ENCODE measurements at places on chromosomes 12 and 14.

GRCh38 chr12:96495155-96495554 lies 5.8 kb downstream of the CFAP54 start:
- no peak for DNase-seq

GRCh38 chr14:105711044-105711620 lies 184.7 kb downstream of the TMEM121 start:
- DNase-seq: no peak

DNA sequence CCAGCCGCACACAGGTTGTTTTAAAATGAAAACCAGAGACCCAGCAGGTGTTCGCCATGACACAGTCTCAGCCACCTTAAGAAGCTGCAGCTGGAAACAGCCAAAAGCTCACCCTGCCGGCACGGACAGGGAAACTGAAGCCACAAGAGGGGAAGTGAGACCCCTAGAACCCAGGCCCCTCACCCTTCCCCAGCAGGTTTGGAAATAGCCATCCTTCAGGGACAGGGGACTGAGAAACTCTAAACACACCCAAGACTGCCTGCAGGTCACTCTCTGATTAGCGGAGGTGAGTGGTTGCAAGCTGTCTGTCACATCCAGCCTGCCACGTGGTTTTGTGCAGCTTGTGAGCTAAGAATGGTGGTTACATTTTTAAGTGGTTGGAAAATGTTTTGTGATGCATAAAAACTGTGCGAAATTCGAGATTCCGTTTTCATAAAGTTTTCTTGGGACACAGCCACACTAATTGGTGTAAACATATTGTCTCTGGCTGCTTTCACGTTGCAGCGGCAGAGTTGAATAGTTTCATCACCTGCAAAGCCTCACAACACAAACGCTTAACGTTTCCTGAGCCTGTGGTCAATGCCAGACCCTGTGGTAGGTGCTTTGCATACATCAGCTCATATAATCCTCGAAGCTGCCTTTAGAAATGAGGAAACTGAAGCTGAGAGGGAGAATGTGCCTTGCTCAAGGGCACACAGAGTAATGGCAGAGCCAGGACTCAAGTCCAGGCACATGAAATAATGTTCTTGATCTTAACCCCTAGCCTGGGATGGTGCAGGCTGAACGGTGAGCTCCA lies 1.7 kb upstream of the SELPLG start:
- DNase-seq: no peak

GRCh38 chr12:67925552-67925951 lies 63.7 kb upstream of the IFNG-AS1 start:
- no peak for DNase-seq

- DNase-seq: peak; percentile 87
These were observed 1.6 kb downstream of the VDR start for GRCh38 chr12:47903151-47903611.

- peak; percentile 48 for DNase-seq
These were observed 87.5 kb downstream of the SETD3 start for GRCh38 chr14:99393059-99393655.

DNA sequence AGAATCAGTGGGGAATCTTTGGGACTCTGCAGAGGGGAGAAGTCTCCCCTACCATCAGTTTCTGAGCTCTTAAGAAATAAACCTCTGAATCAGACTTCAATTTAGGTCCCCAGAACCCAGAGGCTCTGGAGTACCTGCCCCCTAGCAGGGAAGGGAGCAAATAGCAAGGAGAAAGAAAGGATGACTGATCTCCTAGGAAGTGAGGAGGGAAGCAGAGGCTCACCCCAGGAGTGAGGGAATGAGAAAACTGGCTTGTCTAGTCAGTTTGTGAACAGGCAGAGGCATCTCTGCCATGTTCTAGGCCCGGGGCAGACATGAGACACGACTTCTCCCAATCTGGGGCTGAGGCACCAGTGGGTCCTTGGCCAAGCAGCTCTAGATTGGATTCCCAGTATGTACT lies 24.3 kb upstream of the SMUG1 start:
- no peak for DNase-seq

GRCh38 chr14:90416720-90417119 lies 19.9 kb downstream of the CALM1 start:
- no peak for DNase-seq

GRCh38 chr12:49838973-49839633 lies 3.8 kb downstream of the BCDIN3D start:
- DNase-seq: peak; percentile 47

DNA sequence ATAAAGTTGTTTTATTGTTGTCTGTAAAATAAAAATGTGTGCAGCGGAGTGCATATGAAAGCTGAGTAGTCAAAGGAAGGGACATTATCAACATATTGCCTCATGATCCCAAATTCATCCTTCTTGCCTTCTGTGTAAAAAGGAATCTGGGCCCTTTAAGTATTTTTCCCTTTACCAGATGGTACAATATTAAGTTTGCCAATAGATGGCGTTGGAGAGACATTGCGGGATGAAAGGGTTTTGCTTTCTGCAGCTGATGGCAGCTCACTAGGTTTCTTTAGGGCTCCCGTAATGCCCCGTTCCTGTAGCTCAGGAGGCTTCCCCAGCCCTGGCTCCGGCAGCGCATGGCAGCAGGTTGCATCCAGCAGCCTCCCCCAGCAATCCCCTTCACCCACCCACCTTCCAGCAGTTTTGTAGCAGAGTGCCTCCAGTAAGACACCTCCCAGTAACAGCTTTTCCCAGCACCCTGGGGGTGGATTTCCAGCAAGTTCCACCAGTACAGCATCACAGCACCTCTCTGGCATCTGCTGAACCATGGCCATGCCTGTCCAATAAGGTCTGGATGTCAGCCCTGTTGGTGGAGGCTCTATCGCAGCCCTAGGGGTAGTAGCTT lies 354.4 kb downstream of the MED13L start:
- no peak for DNase-seq

GRCh38 chr12:25495331-25496097 lies 57.6 kb downstream of the LMNTD1 start:
- peak; percentile 76 for DNase-seq

DNA sequence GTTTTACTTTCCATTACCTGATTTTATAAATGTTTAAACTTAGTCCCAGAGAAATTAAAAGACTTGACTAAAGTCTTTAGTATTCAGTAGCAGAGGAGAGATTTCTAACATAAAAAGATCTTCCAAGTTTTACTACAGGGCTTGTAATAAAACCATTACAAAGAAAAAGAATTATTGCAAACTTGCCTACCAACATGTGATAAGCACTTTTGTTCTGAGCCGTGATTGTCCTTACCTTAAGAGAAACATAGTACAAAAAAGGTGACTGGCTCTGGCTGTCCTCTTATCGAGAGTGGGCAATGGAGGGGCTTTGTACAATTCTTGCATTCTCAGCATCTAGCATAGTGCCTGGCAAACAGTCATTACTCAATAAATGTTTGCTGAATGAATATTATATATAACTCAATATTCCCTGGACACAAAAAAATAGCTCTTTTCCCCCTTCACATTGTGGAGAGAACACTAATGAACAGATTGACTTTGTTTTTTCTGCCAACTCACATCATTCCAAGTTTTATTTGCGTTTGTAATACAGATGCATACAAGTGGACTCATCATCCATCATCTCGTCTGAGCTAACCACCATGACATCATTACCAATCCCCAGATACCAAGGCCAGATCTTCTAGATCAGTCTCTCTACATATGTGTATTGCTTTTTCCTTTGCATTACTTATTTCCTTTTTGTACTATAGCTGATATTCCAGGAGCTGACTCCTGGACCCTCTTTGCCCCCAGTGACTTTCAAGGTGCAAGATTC lies 192.8 kb upstream of the EEA1 start:
- peak; percentile 49 for DNase-seq

DNA sequence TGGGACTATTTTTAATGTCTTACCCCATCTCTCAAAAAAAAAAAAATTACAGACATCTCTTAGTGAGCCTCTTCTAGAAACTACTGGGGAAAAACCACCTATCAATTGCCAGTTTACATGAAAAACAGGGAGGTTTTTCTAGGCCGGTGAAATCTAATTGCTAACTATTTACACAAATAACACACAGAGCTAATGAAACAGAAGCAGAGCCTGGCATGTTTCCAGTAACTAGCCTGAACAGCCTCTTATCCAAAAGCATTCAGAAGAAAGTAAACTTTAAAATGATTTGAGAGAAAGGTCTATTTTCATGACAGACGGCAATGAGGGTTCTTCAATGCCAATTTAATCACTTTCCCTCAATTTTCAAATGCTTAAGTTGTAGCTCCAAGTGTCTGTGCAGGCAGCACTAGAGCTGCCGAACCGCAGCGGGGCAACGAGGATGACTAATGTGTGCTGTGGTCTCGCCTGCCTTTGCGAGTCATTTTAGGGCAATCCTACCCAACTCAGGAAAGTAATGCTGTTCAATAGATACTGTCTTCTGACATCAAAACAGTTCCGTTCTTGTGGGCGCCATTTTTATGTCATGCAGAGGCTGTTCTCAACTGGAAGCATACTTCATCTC lies 84.6 kb downstream of the SETD3 start:
- no peak for DNase-seq

DNA sequence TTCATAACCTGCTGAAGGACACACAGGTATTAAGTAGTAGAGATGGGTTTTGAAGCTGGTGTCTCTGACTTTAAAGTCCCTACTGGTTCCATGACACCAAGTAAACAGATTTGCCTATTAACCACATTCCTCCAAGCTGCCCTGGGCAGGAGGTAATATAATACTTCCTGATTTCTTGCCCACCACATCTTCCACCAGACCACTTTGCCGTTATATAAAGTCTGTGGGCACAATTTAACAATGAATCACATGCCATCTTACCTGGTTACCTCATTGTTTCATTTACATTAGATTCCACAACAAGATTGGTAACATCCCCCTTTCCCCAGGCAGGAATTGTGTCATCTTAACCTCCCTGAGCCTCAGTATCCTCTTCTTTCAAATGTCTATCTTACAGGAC lies 900 bp upstream of the LRRC23 start:
- no peak for DNase-seq

DNA sequence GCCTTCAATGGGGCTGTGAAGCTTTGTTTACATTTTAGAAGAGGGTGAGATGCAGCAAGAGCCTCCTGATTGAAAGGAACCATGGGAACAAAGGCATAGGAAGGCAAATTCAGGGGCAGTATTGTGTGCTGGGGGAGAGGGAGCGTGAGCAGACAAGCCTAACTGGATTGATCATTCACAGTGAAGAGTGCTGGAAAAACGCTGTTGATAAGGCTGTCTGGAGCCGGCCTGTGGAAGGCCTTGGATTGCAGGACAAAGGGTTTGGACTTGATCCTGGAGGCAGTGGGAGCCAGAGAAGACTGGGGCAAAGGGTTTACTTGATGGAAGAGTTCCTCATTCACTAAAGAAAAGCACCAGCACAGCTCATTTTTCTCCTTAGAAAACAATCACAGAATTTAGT lies 160.5 kb downstream of the PAH start:
- no peak for DNase-seq

GRCh38 chr12:21843795-21844194 lies 69.3 kb upstream of the KCNJ8 start:
- no peak for DNase-seq

DNA sequence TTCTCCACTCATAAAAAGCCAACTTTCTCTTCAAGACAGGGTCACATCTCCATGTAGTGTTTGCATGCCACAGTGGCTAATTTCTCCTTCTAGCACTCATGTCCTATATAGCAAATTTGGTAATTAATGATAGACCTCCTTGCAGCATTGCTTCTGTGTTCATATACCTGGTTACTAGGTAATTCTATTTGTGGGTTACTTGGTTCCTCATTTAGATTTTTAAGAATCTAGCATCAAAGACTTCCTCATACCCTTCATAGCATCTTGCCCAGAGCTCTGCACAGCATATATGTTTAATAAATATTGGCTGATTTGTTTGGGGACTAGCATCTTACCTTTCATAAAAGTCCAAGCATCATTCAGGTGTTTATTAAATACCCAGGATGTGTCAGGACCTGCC lies 152.1 kb downstream of the DUSP6 start:
- DNase-seq: no peak

DNA sequence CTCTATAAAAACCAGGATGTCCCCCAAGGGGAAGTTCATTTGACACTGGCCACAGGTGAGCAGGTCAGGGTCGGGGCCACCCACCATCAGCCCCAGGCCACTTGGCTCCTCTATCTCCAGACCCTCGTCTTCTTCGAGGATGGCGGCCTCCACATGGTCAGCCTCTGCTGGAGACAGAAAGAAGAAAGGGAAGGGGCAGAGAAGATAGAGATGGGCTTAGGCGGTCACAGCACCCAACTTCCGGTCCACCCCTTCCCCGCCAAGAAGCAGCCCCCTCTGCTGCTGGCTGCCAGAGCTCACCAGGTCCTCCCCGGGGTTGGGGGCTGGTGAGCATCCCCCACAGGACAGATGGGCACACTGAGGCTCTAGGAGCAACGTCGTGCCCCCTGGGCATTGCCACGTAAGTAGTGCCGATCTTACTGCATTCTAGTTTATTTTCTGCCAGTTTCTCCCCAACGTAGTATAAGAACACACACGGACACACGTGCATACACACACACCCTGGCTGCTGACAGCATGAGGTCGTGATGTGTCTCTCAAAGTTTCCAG lies 14.2 kb downstream of the BCL11B start:
- no peak for DNase-seq

- no peak for DNase-seq
These were observed at the start of gene REC8 for GRCh38 chr14:24171422-24172260. Gene REC8 (plus strand): TSS chr14:24172080. CDS start chr14:24172553, 473 bp downstream.

GRCh38 chr14:68463705-68464374 lies 329.0 kb downstream of the ZFP36L1 start:
- DNase-seq: no peak

- no peak for DNase-seq
These were observed 1.6 kb downstream of the YARS2 start for GRCh38 chr12:32754111-32754510.

DNA sequence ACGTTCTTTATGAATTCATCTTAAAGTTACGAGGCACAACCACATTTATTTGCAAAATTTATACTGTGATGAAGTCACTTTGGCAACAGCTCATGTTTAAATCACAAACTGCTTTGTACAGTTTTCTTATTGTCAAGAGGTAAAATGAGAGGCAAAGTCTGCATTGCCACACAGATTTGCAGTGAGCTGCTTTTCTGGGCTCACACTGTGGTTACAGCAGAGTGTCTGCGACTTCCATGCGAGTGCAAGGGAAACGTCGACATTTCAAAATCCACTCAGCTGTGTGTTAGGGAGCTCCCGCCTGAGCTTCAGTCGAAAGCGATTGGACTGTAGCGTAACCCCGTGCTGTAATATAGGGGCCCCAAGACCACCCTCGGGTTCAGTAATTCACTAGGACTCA lies 13.0 kb downstream of the MTA1 start:
- DNase-seq: no peak

- no peak for DNase-seq
These were observed 1222.4 kb upstream of the USP15 start for GRCh38 chr12:61037792-61038191.

DNA sequence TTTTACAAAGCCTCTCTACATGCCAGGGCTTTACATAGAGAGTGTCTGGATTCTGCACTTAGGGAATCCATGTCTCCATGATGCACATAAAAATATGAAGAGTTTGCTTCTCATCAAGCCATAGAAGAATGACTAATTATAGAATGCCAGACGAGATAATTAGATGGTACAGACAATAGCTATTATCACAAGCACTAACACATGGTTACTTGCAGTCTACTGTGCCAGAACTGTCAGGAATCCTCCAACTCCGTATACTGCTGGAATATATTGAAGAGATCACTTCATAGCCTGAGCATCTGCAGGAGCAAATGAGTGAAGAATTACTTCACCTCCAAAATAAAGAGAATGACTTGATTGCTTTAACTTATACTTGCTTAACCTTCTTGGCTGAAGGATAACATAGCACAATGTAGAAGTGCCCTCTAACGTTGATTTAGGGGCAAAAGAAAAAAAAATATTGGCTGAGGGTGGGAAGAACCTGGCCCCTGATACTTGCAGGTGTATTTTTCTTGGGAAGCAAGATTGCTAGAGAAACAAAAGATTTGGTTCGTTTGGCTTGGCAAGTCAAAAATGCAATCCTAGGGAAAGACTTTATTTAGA lies 272.8 kb upstream of the FAR2 start:
- no peak for DNase-seq

All from GM03348 (cell line).